ENCODE measurements at places on chromosomes 4 and X. TPM values are rescaled to one million over a fixed set of nuclear protein-coding genes. Genes with fewer than 3 reads are reported as not detected.

Gene F9
- total RNA-seq, result not detected

Gene ACSL4
- total RNA-seq, result 15.5 TPM

Gene SCML2
- 7.4 TPM for total RNA-seq

Gene NDP
- not detected for total RNA-seq

Gene TMEM154
- 0.02 TPM for total RNA-seq

Gene PAGE4
- total RNA-seq, result not detected

Gene PCDH10
- 0.10 TPM for total RNA-seq

Gene RHOXF1
- total RNA-seq, result not detected

Gene GDI1
- 91.4 TPM for total RNA-seq

Gene ATP5ME
- 359 TPM for total RNA-seq

Gene SEPSECS
- 2.9 TPM for total RNA-seq

Gene NAP1L2
- total RNA-seq, result 1.0 TPM

Gene UBE2K
- total RNA-seq, result 80.5 TPM

Gene MAGEA4
- total RNA-seq, result not detected

Gene ARHGAP36
- total RNA-seq, result not detected

Gene GJB1
- not detected for total RNA-seq

Gene ASIC5
- total RNA-seq, result not detected

Gene CCSER1
- total RNA-seq, result not detected

Gene SHROOM4
- total RNA-seq, result not detected

Gene DOK7
- total RNA-seq, result 0.23 TPM

Gene RAB39B
- total RNA-seq, result 0.83 TPM

Gene TMEM255A
- 0.33 TPM for total RNA-seq

Gene C4orf33
- total RNA-seq, result 3.9 TPM

Gene TCEAL2
- not detected for total RNA-seq

Gene NPY5R
- total RNA-seq, result not detected

Gene ADH1C
- not detected for total RNA-seq

Gene LIMCH1
- 50.7 TPM for total RNA-seq

Gene UTP3
- total RNA-seq, result 35.5 TPM

Gene NOX1
- total RNA-seq, result 0.07 TPM

Gene SEC31A
- 77.9 TPM for total RNA-seq

Gene VBP1
- 49.5 TPM for total RNA-seq

Gene PNMA5
- not detected for total RNA-seq

Gene CXCL3
- total RNA-seq, result 4.0 TPM

Gene FAM9B
- total RNA-seq, result not detected

Measured in A549 treated with Hydrocortisone at 1 μM for 4 hours (cell line).